ENCODE measurements at places on chromosomes 12 and 14.

GRCh38 chr14:31837031-31837430 is 240.1 kb upstream of the ARHGAP5 start:
- peak; percentile 72 for DNase-seq

- DNase-seq, result no peak
Observed at GRCh38 chr14:45377166-45377565, 124.2 kb upstream of the MIS18BP1 start.

- DNase-seq, result no peak
Observed at GRCh38 chr12:124432376-124432775, 135.0 kb downstream of the NCOR2 start.

DNA sequence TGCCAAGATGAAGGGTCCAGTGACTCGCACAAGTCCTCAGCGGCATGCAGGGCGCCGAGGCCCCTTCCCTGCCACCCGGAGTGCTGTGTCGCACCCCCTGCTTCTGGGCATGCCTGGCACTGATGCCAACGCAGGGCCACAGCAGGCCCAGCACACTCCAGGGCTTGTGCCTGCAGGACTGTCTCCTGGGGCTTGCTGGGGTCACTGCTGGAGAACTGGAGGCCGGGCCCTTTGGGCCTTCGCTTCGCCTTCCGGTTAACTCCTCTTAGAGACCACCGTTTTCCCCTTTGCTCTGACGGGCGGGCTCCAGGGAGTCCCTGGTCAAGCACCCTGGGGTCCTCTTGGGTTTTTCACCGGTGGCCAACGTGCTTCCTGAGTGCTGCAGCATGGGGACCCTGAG is 79.6 kb downstream of the WDR20 start:
- no peak for DNase-seq

- DNase-seq, result peak; percentile 35
Observed at GRCh38 chr12:13000925-13001774, 1.1 kb upstream of the HEBP1 start.

GRCh38 chr14:76473481-76474263 is 97.7 kb downstream of the ESRRB start:
- no peak for DNase-seq

DNA sequence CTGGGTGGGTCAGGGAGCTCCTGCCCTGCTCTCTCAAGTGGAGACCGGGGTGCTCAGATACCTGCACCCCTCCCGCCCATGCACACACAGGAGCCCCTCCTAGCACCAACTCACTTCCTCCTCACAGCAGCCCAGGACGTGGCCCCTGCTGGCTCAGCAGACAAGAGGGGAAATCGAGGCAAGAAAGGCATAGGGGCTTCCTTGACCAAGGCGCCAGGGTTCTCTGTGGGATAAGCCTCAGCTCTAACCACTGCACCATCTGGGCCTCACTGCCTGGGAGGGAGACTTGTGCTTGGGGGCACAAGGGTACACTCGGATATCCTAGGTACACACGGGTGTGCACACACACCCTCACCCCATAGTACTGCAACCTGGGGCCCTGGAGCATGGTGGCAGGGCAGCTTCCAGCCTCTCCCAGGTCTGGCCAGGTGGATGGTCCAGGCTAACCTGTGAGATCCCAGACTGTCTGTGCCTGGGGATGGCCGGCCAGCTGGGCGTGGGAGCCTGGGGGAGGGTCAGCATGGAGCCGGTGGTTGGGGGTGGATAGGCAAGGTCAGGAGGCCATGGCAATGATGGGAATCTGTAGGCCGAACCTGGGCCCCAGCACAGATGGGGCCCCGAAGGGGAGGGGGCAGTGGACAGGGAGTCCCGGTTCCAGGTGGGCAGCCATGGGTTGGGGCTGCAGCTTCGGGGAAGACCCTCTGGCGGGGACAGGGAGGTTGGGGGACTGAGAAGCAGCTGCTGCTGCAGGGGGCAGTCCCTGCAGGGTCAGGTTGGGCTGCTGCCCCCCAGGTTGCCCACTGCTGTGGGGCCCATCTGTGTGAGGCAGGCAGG is 312.4 kb downstream of the TMEM121 start:
- no peak for DNase-seq

DNA sequence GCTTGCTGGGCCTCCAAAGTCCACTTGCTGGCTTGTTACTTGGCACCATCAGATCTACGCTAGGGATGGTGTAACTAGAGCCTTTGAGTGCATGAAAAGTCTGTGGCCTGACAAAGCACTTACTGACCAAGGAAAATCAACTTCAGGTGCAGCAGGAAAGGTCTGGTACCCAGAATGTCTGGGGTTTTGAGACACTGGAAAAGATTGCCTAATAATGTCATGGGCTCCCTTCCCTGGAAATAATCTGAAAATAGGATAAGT is 106.7 kb downstream of the ZFP36L1 start:
- no peak for DNase-seq

DNA sequence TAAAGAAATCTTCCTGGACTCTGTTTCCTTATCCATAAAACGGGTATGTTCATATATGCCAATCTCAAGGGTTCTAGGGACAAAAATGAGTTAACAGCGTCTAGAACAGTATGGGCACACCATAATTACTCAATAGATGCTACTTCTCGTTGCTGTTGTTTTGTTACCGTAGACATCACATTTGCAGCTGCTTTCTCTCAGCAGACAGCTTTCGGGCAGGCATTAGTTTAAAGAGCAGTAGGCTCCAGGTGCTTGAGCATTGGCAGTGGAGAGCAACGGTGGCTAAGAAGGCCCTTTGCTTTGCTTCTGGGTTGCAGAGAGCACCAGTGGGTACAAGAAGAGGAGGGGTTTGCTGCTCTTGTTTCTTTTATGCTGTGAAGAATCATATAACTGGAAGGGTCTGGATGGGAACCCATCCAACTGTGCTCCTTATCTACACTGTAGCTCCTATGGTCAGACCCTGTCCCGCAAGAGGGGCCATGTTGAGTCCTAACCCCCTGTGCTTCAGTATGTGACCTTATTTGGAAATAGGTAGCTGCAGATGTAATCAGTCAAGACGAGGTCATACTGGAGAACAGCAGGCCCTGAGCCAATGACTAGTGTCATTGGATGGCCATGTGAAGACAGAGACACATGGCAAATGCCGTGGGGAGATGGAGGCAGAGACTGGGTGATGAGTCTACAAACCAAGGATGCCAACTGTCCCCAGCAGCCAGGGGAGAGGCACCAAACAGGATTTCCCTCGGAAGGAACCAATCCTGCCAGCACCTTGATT is 120.0 kb downstream of the RBM19 start:
- DNase-seq, result no peak

GRCh38 chr12:21553329-21553675 is 27.2 kb downstream of the SPX start:
- DNase-seq, result no peak

DNA sequence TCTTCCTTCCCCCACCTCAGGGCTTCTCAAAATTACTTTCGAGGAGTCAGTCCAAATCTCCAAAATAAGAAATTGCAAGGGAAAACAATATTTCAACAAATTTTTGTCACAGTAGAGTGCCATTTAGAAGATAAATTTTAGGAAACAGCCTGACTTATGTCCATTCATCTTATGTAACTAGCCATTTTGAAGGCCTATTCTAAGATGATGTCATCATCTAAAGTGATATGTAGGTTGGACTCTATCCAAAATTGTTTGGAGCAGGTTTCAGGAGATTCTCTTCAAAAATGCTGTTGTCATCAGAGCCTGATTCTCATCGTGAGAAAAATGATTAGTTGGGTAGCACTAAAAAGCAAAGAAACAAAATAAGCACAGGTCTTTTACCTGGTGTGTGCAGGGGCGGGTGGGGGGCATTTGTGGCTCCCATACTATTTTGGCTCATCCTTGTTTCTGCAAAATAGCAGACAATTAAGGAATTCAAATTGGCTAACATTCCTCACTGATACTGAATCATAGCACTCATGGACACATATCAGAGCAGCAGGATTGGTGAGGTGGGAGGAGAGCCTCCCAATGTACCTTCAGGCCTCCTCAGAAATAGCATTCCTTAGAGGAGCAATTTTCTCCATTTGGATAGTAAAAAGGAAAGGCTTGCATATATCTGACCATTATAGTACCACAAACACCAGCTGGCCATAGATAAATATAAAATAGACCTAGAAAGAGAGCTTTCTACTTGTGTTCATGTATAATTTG is 360.9 kb upstream of the NAV3 start:
- no peak for DNase-seq

DNA sequence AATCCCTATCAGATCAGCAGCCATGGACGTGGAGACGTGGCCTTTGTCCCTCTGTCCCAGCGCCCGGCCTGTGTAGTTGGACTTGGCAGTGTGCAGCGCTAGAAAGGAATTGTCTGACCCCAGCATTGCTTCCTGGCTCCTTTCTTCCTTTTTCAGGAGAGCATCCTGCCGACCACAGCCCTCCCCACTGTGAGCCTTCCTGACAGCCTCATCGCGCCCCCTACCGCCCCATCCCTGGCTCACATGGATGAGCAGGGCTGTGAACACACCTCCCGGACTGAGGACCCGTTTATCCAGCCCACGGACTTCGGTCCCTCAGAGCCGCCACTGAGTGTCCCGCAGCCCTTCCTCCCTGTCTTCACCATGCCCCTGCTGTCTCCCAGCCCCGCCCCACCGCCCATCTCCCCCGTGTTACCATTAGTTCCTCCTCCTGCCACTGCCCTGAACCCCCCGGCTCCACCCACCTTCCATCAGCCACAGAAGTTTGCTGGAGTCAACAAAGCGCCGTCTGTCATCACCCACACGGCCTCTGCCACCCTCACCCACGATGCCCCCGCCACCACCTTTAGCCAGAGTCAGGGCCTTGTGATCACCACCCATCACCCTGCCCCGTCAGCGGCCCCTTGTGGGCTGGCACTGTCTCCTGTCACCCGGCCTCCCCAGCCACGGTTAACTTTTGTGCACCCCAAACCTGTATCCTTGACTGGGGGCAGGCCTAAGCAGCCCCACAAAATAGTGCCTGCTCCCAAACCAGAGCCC is 40.6 kb downstream of the IL31 start:
- no peak for DNase-seq

DNA sequence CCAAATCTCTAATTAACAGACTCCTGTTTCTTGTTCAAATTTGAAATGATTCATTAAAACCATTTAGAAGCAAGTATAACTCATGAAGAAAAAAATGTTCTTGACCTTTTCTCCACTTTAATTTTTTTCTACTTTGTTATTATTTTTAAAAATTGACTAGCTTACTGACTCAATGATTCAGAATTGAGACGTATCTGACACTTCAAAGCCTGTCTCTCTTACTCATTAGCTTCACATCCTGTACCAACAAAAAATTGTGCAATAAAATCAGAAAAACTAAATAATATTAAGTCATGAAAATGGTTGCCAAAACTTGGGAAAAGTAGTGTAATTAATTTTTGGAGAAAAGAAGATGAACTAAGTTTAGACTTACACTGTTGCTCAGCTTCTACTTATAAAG is 331.2 kb downstream of the SLC16A7 start:
- no peak for DNase-seq

GRCh38 chr14:24079491-24080141 is 8.3 kb downstream of the CPNE6 start:
- DNase-seq, result no peak

Data from kidney glomerular epithelial cell (primary cell).